ENCODE measurements at places on chromosomes 4 and X.

GRCh38 chr4:138553001-138553845 is 311.1 kb upstream of the SLC7A11 start:
- no peak for DNase-seq

GRCh38 chr4:83258461-83258860 is 26.1 kb downstream of the COQ2 start:
- DNase-seq: no peak

- DNase-seq: no peak
Observed at GRCh38 chr4:10715696-10716095, 31.1 kb upstream of the CLNK start.

GRCh38 chr4:138677748-138678147 is 337.8 kb upstream of the NOCT start:
- no peak for DNase-seq

DNA sequence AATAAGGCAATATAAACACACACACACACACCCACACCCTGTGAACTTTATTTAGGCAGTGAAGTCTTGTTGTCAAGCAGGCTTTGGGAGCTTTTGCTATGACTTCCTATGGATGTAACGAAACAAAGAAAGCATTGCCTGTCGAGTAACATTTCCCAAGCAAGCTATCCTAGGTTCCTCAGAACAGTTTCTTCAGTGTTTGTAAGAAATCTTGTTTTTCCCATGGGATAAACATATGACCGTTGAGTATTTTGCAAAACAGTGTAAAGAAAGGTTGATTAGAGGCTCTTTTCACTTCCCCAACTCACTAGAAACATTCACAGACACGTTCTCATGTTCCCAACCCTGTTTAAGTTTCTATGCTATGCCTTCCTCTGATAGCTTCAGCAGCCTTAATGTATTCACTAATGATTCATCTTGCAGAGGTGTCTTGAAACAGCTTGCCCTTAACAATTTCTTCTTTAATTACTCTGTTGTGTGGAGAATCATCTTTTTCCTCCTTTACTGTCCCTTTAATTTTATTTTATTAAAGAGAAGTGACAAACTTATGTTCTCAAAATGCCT is 1947.1 kb upstream of the TENM3 start:
- no peak for DNase-seq

- peak; percentile 34 for DNase-seq
Observed at GRCh38 chr4:55435141-55435841, 39.5 kb downstream of the TMEM165 start.

GRCh38 chr4:188811121-188811520 is 671.9 kb downstream of the TRIML1 start:
- DNase-seq: no peak

- no peak for DNase-seq
Observed at GRCh38 chr4:21735866-21736265, 212.7 kb downstream of the KCNIP4 start.

GRCh38 chr4:25913056-25913850 is 767 bp upstream of the SMIM20 start:
- no peak for DNase-seq

- DNase-seq: no peak
Observed at GRCh38 chr4:153788051-153788412, 851 bp downstream of the SFRP2 start.

- DNase-seq: no peak
Observed at GRCh38 chr4:176587920-176588319, 204.8 kb downstream of the VEGFC start.

GRCh38 chr4:55545151-55545550 is 1.6 kb downstream of the CLOCK start:
- DNase-seq: peak; percentile 41

- no peak for DNase-seq
Observed at GRCh38 chrX:43702660-43703059, 46.6 kb downstream of the MAOA start.

Data from hematopoietic multipotent progenitor cell treated with erythropoietin and hydrocortisone succinate and interleukin-3 and kit ligand, for 8 days (in vitro differentiated cells).